ENCODE measurements at places on chromosomes 7 and 10.

DNA sequence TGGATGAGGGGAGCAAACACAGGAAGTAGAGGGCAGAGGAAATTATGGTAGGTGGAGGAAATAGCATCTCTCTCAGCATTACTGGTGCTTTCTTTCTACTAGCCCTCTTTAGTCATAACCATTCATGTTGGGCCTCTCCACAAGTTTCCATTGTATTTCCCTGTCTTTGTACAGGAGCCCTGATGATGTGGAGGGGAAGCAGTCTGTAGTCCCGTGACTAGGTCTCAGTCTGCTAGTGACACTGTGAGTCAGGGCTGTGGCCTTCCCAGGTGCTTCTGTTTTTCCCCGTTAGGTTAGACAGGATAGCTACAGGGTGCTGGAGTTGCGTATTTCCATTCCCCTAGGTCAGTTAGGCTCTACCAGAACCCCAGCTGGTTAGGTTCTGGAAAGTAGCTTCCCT, 82.9 kb upstream of the NAMPT start:
- DNase-seq = no peak

- no peak for DNase-seq
Measured at GRCh38 chr10:78445308-78445707, 411.6 kb downstream of the RPS24 start.

GRCh38 chr10:76337641-76338040, 906.2 kb downstream of the LRMDA start:
- no peak for DNase-seq

DNA sequence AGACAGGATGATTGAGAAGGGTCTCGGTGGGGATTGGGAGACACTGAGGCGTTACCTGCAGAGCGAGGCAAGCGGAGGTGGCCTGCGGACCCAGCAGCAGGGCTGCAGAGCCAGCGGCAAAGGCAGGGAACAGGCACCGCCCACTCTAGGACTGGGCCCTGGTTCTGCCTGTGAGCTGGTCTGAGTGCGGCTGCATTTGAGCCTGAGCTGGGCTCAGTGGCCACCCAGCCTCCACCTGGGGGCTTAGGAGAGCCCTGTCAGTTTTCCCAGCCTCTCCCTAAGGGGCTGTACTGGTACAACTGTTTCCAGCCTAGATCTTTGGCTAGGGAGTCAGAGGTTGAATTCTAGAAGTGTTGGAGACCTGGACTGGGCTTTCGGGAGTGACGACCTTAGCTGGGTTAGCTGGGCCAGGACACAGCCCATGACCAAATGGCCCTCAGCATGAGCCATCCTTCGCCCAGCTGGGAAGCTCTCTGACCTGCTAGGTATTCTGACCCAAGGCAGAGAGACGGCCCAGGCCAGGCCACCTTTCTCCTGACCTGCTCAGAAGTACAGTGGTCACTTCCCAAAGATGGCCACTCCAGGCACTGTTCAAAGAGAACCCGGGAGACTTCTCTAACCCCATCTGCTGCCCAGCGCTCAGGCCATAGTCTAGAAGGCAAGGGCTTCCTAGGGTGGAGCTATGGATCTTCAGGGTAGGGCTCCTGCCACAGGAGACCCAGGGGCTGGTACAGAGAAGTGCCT, 64.9 kb downstream of the PAX2 start:
- no peak for DNase-seq

DNA sequence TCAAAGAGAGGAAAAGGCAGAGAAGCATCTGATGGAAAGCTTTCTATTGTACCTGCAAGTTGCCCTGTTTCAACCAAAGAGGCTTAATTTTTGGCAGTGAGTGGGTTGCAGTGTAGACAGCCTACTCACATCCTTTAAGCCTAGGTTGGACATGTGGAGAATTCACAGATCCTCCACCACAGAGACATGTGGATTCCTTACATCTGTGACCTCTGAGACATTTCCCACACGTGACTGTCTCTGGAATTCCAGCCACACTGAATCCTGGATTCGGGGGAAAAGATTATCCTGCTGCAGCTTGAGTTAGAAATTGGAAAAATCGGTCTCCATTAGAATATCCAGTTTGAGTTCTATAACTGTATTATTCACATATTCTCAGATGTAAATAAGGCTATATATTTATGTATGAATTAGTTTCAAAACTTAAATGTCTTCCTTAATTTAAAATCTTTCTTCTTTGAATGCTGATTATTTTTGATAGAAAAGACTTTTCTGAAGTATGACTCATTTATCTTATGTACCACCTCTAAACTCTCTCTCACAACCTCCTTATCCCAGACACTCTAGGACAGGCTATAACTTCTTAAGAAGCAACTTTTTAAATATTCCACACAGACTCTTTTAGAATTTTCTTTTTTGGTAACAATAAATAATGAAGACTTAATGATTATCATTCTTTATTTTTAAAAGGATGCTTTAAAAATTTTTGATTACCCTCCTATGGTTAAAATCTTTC, 123.3 kb downstream of the TWIST1 start:
- DNase-seq = no peak

DNA sequence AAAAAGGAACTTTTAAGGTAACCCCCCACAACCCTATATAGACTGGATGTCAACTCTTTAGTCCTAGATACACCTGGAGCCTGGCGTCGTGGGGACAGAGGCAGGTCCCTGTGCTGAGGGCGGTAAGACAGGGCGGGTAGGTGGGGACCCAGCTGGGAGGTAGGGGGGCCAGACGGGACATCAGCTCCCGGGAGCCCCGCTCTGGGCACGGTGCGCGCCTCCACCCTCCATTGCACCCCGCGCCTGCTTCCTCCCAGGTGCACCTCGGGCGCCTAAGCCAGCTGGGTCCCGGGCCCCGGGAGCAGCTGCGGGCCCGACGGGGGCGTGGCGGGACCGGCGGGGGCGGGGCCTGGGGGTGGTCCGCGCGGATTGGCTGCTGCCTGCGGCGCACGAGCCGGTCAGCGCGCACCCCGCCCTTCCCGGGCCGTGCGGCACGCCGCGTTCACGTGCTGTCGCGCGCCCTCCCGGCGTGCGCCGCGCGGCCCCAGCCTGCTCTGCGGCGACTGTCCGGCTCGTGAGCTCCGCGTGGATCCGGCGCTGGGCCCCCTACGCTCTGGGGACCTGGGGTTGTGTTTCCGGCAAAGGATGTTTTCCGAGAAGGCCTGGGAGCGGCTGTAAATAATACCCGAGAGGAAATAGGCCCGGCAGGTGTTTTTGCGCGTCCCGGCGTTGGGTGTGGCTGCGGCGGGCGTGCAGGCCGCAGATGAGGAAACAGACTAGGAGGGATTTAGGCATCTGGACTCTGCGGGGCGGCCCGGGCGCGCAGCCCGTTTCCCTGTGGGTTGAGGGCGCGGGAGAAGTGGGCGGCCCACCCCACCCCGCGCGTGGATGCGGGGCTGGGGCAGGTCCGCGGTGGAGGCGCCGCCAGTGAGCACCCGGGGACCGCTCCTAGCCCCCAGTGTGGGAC, 39.1 kb upstream of the PFKFB3 start:
- peak; percentile 86 for DNase-seq

GRCh38 chr10:122632576-122632975, 67.1 kb downstream of the C10orf120 start:
- no peak for DNase-seq

- no peak for DNase-seq
Measured at GRCh38 chr7:73830681-73831583, at the start of gene CLDN4. CLDN4 (plus strand) TSS chr7:73830996; CDS start chr7:73831202, 206 bp downstream.

DNA sequence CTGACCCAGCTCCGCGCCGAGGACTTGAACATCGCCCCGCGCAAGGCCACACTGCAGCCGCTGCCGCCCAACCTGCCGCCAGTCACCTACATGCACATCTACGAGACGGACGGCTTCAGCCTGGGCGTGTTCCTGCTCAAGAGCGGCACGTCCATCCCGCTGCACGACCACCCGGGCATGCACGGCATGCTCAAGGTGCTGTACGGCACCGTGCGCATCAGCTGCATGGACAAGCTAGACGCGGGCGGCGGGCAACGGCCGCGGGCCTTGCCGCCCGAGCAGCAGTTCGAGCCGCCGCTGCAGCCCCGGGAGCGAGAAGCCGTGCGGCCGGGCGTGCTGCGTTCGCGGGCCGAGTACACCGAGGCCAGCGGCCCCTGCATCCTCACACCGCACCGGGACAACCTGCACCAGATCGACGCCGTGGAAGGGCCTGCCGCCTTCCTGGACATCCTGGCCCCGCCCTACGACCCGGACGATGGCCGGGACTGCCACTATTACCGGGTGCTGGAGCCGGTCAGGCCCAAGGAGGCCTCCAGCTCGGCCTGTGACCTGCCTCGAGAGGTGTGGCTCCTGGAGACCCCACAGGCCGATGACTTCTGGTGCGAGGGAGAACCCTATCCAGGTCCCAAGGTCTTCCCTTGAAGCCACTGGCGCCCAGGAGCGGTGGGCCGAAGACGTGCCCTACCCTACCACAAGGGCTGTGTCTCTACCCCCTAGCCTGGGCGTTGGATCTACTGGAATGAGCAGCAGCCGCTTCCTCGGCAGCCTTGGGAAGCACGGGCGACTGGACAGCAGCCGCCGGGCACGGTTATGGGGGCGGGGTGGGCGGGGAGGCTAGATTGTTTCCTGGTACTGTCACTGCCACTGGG, 945 bp downstream of the ADO start:
- no peak for DNase-seq

- DNase-seq = no peak
Measured at GRCh38 chr7:157397731-157398691, 61.2 kb downstream of the DNAJB6 start.

GRCh38 chr10:111384556-111384955, 307.7 kb downstream of the ADRA2A start:
- no peak for DNase-seq

GRCh38 chr7:34823650-34824258, 165.7 kb downstream of the NPSR1 start:
- peak; percentile 56 for DNase-seq

DNA sequence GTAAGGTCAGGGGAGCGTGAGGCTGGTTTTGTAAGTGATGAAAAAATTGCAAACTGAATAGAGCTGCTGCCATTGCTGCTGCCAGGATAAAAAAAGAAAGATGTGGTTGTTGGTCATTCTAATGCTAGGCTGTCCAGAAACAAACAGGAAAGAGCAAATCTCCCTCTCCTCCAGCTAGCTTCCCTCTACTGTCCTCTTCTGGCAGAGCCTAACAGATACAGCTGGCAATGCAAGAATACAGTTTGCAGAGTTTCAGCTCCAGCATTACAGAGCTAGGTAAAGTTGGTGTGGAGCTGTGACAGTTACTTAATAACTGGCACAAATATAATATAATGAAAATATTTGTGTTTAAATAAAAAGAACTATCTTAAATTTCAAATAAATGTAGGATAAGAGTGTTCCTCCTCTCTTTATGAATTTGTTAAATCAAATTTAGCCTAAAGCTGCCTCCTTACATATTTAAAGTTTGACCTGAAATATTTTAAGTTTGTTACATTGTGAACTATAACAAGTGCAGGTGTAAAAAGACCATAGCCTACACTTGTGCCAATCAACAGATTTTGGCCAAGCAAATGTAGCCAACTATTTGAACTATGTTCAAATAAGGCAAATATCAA, 407.7 kb downstream of the SH2D4B start:
- DNase-seq = no peak

GRCh38 chr10:30705625-30706149, 76.1 kb upstream of the LYZL2 start:
- no peak for DNase-seq

- no peak for DNase-seq
Measured at GRCh38 chr7:147022056-147022455, 905.5 kb downstream of the CNTNAP2 start.

DNA sequence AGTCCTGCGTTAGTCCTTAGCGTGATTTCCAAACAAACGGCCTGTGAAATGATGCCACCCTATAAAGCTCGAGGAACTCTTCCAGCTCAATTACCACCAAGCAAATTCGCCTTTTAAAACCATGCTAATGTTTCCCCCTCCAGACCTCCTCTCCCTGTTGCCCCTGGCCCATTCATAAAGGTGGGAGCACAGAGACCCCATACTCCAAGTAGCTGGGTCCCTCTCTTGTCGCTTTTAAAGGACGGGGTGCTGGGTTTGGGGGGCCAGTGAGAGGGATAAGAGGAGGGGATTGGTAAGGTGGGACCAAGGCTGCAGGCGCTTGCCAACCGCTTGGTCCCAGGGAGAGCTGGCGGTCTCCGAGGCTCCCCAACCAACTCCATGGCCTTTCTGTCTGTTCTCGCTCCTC, 1.2 kb downstream of the HMX2 start:
- DNase-seq = no peak

- peak; percentile 34 for DNase-seq
Measured at GRCh38 chr10:27568196-27569175, 64.4 kb downstream of the RAB18 start.

DNA sequence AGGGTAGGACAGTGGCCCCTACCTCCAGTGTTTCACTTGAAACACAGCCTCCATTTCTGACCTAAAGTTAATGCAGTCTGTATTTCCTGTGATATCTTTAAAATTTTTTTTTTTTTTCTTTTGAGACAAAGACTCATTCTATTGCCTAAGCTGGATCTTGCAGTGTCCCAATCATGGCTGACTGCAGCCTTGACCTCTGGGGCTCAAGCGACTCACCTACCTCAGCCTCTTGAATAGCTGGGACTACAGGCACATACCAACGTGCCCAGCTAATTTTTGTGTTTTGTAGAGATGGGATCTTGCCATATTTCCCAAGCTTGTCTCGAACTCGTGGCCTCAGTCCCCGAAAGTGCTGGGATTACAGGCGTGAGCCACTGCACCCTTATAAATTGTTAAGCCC, 16.7 kb upstream of the MGAM2 start:
- DNase-seq = no peak

DNA sequence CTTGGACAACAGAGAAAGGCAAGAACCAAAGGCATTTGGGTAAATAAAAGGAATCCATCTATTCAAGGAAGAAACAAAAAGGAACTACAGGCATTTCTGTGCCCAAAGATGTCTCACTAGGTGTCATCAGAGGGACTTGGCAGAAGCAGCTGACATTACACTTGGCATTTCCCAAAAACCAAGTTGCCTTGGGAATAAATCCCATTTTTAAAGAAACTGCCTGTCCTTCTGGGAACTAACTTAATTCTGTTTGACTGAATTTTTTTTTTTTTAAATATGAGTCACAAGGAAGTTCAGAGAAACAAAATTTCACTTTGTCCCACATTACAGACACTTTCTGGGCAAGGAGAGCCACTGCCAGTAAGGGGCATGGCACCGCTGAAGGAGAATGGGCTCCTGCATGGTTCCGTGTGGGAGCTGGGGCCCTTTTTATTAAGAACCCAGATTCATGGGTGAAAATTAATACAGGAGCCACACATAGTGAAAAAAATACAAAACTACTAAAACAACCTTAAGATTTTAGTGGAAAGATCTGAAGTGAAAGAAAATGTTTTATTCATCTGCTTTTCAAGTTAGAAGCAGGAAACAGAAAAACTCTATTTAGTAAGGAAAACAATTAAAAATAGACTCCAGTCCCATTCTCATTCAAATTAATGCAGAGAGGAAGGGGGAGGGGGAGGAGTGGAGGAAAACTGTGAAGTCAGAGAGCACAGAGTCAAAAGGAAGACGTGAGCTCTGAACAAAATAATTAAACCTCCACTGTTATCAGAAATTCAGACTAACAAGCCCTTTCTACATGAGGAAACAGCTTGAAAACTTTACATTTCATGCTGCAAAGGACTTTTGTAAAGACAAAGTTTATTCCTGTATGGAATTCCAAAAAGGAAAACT, 118.4 kb upstream of the PDLIM1 start:
- no peak for DNase-seq

All from CD4-positive, alpha-beta T cell treated with Interleukin-4 for 4 hours (primary cell).